ENCODE measurements at places on chromosomes 1 and 21.

- no peak for DNase-seq
Measured at GRCh38 chr1:30024411-30025195, 698.8 kb downstream of the MATN1 start.

GRCh38 chr1:100585786-100586185, 47.8 kb downstream of the GPR88 start:
- no peak for DNase-seq

DNA sequence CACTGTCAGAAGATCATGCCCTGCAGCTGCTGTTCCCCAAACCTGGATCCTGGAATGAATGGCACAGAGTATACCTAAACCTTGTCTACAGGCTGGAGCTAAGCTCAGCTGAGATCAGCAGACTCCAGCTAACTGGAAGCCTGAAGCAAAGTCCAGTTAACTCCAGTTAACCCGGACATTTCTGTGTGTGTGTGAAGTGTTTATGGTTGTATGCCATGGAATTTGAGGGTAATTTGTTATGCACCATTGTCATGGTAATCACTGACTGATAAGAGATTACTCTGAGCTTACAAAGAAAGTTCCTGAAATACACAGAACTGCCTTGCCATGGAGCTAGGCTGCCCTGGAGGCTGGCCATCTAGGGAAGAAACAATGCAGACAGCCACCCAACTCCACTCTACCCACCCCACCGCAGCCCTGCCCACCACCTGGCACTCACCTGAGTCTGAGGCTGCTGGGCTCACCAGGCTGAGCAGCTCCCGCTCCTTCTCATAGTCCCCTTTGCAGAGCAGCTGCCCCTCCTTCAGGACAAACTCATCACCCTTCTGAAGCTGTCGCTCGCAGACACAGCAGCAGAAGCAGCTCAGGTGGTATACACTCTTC, 107.4 kb downstream of the LMX1A start:
- DNase-seq, result no peak

GRCh38 chr1:244180256-244180655, 129.2 kb downstream of the ZBTB18 start:
- no peak for DNase-seq

- DNase-seq, result no peak
Measured at GRCh38 chr1:218351391-218352074, 6.4 kb downstream of the TGFB2 start.

DNA sequence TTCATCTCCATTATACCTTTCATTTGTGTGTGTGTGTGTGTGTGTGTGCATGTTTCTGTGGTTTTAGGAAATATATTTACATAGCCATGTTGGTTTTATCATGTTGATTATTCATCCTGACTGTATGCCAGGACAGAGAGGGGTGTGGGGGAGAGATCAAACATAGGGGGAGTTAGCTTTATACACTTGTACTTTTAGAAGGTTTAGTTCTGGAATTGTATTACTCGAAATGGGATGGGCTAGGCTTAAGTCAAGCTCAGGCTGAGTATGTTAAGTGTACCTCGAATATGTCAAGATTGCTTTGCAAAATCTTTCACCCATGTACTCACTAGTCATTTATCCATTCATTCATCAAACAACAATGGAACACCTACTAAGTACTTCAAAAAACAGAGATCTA, 123.3 kb downstream of the HMCN1 start:
- DNase-seq, result no peak

DNA sequence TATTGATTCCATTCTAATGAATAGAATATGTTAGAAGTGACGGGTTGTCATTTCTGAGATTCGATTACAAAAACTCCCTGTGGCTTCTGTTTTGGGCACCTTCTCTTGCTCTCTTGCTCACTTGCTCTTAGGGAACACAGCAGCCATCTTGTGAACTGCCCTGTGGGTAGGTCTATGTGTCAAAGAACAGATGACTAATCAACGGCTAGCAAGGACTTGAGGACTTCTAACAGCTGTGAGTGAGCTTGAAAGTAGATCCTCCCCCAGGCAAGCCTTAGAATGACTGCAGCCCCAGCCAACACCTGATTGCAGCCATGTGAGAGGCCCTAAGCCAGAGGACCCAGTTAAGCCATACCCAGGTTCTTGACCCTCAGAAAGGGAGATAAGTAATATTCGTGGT, 49.3 kb downstream of the AZIN2 start:
- DNase-seq, result peak; percentile 5

DNA sequence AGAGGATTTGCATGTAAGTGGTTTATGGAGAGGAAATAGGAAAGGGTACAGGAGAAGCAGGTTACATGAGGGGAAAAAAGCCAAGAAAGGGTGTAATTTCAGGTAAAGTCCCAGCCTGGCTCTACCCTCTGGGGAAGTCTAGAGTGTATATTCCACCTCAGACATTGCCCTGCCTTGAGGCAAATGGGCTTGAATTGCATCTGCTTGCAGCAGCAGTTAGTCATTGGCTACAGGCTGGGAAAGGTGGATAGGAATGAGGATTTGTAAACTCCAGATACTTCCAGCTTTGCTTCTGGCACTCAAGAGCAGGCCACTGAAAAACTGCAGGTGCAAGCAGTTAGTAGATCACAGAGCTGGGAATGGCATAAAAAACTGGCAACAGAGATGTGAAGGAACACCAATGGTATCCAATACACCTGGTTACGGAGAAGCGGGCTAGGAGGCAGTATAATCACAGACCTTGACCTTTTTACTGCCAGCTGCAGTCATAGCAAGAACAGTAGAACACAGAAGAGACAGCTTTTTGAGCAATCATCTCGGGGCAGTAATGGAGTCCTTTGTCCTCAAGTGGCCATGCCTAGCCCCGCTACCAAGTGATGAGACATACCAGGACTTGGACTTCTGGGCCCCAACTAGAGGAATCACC, 226.9 kb upstream of the NRIP1 start:
- no peak for DNase-seq

DNA sequence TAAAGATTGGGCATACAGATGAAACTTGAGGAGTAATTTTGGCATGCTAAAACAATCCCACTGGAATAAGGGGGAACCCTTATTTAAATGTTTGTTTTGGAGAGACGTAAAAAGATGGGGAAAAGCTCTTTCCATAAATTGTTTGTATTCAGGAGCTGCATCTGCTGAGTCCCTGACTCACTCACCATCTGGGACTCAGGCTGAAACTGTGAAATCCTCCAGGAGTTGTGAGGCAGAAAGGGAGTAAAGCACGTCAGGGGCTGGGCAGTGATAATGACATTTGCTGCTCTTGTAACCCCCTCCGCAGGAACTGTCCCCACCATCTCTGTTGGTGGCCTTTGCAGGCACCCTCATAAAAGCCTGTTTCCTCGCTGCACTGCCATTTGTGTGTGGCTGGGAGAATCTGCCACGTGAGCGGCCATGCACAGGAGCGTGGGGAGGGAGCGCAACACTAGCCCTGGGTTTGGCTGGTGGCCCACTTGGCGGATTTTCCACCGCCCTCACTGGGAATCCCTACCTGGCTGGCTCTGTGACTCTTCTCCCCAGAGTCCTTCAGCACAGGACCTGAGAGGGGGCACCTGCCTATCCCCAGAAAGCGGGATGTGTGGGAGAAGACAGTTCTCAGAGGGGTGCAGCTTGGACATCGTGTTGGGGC, 45.3 kb downstream of the ZSCAN20 start:
- no peak for DNase-seq
